ENCODE measurements at places on chromosomes 4 and X. TPM values are rescaled to one million over a fixed set of nuclear protein-coding genes. Genes with fewer than 3 reads are reported as not detected.
A peak's percentile ranks its signal among the peaks of the same experiment; 100 is the strongest.

GRCh38 chr4:71446479-71447081, 107.8 kb downstream of the SLC4A4 start:
- DNase-seq, result no peak

GRCh38 chrX:147893741-147894140, 18.0 kb upstream of the FMR1 start:
- no peak for DNase-seq

The HSFX4 gene
- not detected for total RNA-seq

GRCh38 chrX:79259073-79259689, 108.0 kb downstream of the ITM2A start:
- no peak for DNase-seq

DNA sequence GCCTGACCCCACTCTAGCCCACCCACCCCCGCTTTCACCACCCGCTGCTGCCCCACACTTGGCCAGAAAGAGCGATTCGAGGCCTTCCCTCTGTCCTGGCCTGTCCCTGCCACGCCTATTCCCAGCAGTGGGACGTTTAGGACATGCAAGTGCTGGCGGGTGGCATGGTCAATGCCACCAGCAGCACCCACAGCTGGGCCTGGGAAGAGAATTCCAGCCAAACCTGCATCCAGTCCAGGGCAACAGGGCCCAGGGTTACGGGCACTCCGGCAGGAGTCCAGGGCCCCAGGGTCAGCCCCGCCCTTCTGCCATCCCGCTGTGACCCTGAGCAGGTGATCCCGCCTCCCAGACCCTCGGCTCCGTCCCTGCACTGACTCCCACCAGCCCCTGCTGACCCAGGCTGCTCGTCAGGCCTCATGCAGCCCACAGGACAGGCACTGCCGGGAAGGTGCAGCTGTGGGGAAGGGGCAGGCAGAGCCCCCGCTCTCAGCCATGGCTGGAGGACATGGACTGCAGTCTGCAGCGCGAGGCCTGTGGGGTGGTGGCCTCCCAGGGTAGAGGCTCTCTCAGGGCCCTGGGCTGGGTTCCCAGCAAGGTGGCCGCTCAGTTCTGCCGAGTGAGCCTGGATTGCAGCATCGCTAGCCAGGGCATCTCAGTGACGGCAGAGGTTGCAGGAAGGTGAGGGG, 6.8 kb upstream of the HTRA3 start:
- no peak for DNase-seq

GRCh38 chr4:9832640-9833039, 51.2 kb downstream of the DRD5 start:
- DNase-seq, result no peak

DNA sequence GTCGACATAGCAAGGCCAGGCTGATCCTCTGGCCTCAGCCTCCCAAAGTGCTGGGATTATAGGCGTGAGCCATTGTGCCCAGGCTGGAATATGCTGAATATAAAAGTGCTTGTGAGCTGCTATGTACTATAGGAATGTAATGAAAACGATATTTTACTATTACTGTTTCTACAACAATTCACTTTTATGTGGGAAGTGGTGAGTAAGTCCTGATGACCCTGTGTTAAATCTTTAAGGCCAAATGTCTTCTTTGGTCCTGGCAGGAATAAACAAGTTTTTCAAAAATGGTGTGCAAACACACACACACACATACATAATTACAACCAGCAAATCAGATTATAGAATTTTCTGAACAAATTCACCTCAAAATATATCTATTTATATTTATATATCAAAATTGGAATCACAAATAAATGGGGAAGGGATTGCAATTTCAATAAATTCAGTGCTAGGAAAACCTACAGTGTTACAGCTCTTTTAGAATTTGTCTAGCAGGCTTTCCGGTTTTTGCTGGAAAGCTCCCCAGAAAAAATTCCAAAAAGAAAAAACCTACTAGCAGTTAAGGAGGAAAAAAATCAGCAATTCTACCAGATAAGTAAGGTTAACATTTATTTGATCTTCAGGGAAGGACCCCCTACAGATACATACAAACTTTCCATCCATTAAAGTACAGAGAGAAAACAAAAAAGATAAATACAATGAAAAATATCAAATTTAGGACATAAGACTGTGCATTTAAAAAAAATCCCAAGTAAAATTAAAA, 17.9 kb downstream of the SMIM14 start:
- no peak for DNase-seq

DNA sequence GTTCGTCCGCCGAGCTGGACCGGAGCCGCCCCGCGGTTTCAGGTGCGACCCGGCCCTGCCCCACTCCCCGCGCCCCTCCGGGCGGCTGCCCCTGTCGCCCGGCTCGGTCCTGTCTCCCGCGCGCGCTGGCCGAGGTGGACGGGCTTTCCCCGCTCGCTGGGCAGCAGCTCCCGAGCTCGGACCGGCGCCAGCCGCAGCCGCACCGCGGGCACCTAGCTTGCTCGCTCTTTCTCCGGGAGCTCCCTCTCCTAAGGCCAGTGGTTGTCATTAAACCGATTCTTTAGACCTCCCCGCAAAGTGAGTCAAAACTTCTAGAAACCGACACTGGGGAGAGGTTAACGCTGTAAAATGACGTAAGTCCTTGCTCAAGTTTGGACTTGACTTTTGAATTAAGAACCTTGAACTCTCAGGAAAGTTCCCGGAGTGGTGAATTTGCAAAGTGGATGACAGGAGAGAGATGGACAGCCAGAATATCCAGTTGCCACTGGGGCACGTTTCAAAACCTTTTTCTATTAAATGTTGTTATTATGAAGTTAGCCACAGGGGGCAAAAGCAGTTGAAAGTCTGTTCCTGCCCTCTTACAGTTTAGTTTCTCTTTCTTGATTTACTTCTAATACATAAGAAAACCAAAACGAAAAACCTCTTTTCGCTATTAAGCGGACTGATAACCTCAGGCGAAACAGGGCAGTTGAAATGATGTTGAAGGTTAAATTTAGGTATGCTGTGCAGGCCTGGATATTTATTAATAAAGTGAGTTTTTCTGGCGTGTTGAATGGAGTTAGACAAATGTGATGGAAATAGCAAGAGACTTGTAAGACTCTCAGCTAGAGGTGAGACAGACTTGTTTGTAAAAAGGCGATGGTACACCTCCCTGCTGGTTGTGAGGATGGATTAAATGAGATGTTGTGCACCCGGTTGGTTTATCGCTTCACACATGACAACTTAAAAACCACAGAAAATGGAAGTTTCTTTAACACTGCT, 847 bp downstream of the PI4K2B start:
- DNase-seq, result peak; percentile 78

DNA sequence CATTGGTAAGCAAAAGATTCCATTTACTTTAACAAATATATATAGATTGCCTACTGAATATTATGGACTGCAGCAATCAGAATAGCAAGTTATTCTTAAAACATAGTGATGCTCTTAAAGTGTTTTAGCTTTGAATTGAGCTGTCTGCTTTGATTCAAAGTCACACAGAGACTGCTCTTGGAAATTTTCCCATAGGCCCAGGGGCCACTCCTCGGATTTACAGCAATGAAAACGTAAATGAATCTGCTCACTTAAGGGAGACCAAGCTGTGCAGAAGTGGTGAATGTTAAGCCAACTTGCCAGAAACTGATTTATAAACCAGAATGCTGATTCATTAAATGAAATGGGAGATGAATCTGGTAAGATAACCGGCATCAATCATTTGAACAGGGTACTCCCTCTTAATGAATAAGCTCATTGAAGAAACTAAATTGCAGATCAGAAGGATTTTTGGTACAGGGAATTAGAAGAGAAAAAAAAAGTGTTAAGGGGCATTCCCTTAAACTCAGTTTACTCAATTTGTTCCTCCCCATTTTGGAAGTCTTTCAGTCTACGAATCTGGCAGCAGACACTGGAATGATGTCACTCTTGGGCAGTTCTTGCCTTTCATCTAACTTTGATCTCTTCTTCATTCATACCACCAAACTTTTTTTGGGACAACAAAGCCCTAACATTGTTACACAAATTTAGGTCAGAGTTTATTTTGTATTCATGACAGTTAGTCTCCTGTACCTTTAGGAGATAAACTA, 363.3 kb upstream of the MAGEB2 start:
- DNase-seq, result peak; percentile 25

The MAGEA2 gene
- not detected for total RNA-seq

GRCh38 chr4:156598138-156598681, 373.4 kb downstream of the PDGFC start:
- DNase-seq, result peak; percentile 68

The GPRIN3 gene
- total RNA-seq, result under 0.01 TPM

- peak; percentile 29 for DNase-seq
These were observed 48.6 kb downstream of the MAGEA9 start for GRCh38 chrX:149830192-149830873.

The DUSP21 gene
- total RNA-seq, result not detected

GRCh38 chr4:155600244-155600643, 66.4 kb upstream of the GUCY1A1 start:
- DNase-seq, result peak; percentile 71

GRCh38 chr4:107806196-107806595, 18.5 kb upstream of the SGMS2 start:
- DNase-seq, result no peak

GRCh38 chr4:38279650-38280322, 319.6 kb downstream of the PTTG2 start:
- no peak for DNase-seq

The ZAR1 gene
- total RNA-seq, result not detected

- DNase-seq, result no peak
These were observed 89.0 kb upstream of the NMU start for GRCh38 chr4:55725057-55725456.

- DNase-seq, result no peak
These were observed 29.0 kb downstream of the RTL5 start for GRCh38 chrX:72102760-72103159.

The WNK3 gene
- 0.51 TPM for total RNA-seq

DNA sequence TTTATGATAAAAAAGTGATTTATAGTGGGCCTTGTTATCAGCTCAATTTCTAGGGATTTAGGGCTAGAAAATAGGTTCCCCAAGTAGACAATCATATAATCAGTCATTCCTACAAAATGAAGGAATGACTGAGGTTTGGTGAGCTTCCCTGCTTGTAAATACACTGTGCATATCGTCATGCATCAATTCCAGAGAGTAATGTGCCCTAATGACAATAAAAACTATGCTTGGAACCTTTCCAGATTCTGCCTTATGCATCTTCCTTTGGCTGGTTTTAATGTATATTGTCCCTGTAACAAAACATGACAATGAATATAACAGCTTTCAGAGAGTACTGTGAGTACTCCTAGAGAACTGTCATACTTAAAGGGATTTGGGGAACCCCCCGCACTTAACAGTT, 1310.9 kb downstream of the PCDH7 start:
- no peak for DNase-seq

The SCRG1 gene
- total RNA-seq, result 0.17 TPM

DNA sequence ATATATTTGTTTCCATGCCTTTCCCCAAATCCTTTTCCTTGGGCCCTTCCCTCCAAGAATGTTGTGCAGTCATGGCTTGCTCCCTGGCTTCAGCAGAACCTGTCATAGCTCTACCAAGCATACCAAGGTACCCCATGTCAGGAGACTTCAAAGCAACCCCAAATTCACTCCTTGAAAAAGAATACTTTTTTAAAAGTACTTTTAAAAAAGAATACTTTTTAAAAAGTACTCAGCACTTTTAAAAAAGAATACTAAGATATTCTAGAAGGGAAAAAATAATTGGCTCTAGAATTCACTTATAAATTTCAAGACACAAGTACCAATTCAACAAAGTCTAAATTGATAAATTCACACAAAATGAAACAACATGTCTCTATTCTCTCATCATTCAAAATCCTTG, 76.0 kb downstream of the NR3C2 start:
- DNase-seq, result no peak

GRCh38 chr4:82481506-82481840, 51.1 kb downstream of the ENOPH1 start:
- DNase-seq, result no peak

- DNase-seq, result no peak
These were observed 760.0 kb downstream of the FSTL5 start for GRCh38 chr4:161403781-161404180.

DNA sequence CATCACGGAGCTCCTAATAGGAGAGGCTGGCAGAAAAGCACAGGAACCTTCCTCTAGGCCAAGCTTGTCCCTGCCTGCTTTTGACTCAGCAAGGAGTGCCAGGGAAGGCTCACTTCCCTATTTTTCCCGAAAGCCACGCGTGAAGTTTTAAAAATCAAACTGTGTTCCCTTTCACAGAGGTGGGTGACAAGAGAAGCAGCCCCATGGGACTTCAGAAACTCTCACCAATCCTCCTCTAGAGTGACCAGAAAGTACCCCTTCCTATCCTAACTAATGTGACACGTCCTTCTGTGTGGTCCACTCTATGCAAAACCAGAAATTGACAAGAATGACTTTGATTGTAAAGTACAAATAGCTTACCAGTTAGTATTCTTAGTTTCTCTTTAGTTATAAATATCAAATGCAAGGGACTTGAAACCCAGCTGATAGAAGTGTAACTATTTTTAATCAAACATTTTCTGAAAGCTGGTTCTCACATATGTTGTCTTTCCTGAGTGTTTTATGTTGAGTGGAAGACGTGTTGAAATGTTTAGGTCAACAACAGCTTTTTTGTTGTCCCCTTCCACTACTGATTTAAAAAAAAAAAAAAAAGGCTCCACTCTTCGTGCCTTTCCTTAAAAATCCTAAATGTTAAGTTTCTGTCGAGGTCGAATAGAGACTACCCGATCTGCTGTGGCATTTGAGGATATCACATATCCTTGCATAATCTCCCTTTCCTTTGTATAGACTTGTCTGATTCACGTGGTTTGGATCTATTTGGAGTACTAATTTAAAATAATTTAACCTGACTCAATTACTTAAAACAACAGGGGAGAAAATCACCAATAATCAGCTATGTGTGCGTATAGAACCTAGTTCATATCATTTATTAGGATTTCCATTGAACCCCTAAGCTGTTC, 42.1 kb downstream of the NFKB1 start:
- DNase-seq, result no peak

DNA sequence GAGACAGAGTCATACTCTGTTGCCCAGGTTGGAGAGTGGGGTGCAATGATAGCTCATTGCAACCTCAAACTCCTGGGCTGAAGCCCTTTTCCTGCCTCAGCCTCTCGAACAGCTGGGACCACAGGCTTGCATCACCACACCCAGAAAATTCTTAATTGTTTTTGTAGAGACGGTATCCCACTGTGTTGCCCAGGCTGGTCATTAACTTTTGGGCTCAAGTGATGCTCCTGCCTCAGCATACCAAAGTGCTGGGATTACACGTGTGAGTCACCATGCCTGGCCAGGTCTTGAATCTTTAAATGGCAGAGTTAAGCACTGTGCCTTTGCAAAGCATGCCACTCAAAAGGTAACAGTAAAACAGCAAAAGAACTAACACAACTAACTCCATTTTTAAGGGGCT, 28.6 kb upstream of the BBS12 start:
- DNase-seq, result no peak

GRCh38 chr4:77560170-77560569, 45.5 kb upstream of the CXCL13 start:
- DNase-seq, result no peak

GRCh38 chrX:131821945-131822622, 201.0 kb upstream of the STK26 start:
- DNase-seq, result no peak

The SPANXB1 gene
- not detected for total RNA-seq
